ENCODE measurements at places on chromosomes 7 and 10.

GRCh38 chr7:28301148-28301641 is 111.1 kb upstream of the CREB5 start:
- DNase-seq, result no peak

GRCh38 chr7:128919241-128919640 is 8.7 kb upstream of the KCP start:
- DNase-seq, result peak; percentile 23

DNA sequence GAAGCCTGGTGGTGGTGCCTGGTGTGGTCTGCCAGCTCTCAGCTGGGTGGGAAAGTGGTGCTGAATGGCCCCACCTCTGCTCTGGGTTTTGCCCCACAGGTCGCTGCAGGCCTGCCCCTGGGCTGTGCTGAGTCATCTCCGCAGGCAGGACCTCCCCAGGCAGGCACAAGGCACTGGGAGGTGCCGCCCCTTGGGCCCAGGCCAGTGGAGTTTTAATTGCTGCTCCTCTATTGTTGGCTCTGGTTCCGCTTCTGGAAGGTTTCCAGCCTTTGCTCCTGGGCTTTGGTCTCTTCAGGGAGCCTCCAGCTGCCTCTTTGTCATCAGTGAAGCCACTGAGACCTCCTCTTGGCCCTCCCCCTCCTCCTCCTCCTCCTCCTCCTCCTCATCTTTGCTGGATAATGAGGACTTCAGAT is 180.3 kb upstream of the GRB10 start:
- no peak for DNase-seq

- DNase-seq, result no peak
Observed at GRCh38 chr10:21336476-21337170, 188.9 kb downstream of the SKIDA1 start.

- peak; percentile 44 for DNase-seq
Observed at GRCh38 chr7:44348300-44348699, 22.9 kb upstream of the CAMK2B start.

- peak; percentile 47 for DNase-seq
Observed at GRCh38 chr10:34723750-34724149, 91.3 kb downstream of the PARD3 start.

GRCh38 chr7:82715344-82715743 is 271.8 kb upstream of the CACNA2D1 start:
- DNase-seq, result no peak

DNA sequence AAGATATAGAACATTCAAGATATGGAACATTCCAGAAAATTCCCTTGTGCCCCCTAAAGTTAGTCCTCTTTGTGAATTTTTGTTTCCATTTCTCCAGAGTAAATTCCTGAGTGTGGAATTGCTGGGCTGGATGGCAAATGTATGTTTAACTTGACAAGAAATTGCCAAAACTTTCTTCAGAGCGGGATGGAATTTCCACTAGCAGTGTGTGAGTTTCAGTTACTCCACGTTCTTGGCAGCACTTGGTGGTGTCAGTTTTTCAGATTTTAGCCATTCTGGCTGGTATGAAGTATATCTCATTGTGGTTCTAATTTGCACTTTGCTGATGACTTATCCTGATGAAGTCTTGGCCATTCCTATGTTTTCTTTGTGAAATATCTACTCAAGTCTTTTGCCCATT is 71.2 kb downstream of the MGMT start:
- no peak for DNase-seq

DNA sequence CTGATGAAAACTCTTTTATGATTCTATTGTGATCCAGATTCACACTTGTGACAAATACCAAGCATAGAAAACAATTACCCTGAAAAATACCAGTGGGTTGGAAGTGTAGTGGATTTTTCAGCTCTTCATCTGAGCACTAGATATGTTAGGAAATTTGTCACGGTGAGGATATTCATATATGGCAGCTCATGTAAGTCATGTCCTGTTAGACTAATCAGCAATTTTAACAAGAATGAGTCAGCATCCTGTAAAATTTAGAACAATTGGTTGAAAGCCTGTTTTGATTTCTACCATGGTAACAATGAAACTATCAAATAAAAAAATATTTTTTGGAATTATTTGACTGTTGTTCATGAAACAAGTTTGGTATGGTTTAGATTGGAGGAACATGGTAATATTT is 334.3 kb downstream of the CACNA2D1 start:
- no peak for DNase-seq

GRCh38 chr10:132570771-132571649 is 33.4 kb downstream of the INPP5A start:
- DNase-seq, result no peak

GRCh38 chr10:52653263-52653909 is 119.2 kb downstream of the MBL2 start:
- peak; percentile 8 for DNase-seq

- DNase-seq, result no peak
Observed at GRCh38 chr7:53094191-53094590, 58.8 kb downstream of the POM121L12 start.
